Activated T-helper 9 cell treated with anti-CD3 and anti-CD28 coated beads, Interleukin-2, amount 50 U/mL, for 16 hours (primary cell): ENCODE measurements at places on chromosomes 11 and 22.

DNA sequence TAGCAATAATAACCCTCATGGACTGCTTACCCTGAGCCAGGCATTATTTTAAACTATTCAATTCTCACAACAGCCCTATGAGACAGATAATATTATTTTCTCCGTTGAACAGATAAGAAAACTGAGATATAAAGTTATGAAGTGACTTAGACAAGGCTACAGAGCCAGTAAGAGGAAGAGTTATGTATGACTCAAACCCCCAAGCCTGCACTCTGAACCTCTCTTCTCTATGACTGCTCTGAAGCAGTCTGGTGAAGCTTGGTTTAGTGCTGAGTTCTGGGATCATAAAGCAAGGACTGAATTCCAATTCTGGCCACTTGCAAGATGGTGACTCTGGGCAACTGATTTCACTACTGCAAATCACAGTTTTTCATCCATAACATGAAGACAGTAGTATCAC is 34.5 kb downstream of the TNKS1BP1 start:
- DNase-seq = no peak

DNA sequence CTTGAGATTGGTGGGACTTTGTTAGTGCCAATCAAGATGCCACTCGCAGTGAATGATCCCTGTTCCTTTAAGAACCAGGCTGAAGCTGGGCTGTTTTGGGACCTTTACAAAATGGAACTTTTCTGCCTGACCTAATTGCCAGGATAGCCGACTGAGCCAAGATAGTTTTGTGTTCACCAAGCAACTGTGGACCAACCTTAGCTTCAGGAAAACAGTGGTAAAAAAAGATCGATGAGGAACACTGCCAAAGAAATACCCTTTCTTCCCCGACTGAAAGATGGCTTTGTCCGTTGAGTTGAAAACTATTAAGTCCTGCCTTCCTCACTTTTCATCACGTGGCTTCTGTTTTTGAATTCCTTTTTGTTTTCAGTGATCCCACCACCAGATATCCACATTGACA is 157.9 kb upstream of the SORL1-AS1 start:
- no peak for DNase-seq

- DNase-seq = no peak
Observed at GRCh38 chr11:114314096-114314495, 17.9 kb downstream of the NNMT start.

- no peak for DNase-seq
Observed at GRCh38 chr11:10426475-10426874, 28.6 kb upstream of the AMPD3 start.

DNA sequence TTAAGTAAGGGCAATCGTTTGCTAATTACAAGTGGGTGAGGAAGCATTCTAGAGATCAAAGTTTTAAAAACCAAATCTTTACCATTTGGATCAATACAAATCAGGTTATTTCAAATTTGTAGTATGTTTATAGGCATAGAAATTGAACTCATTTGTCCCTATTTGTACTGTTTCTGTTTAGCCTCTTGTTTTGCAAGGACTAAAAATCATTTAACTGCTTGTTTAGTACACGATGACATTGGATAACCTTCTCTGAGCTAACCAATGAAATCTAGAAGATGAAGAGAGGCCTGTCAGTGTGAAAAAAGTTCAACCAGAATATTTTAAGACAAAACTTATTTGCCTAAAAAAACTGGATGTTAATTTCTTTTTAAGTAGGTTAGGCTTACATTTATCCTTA is 40.0 kb downstream of the ZC3H12C start:
- DNase-seq = no peak

- DNase-seq = no peak
Observed at GRCh38 chr11:114796954-114797721, 118.8 kb downstream of the NXPE2 start.

GRCh38 chr22:31495343-31495742 is 993 bp upstream of the SFI1 start:
- DNase-seq = no peak

GRCh38 chr11:488992-489391 is 18.1 kb downstream of the RNH1 start:
- DNase-seq = no peak

GRCh38 chr11:129248618-129249017 is 56.5 kb upstream of the ARHGAP32 start:
- DNase-seq = no peak

DNA sequence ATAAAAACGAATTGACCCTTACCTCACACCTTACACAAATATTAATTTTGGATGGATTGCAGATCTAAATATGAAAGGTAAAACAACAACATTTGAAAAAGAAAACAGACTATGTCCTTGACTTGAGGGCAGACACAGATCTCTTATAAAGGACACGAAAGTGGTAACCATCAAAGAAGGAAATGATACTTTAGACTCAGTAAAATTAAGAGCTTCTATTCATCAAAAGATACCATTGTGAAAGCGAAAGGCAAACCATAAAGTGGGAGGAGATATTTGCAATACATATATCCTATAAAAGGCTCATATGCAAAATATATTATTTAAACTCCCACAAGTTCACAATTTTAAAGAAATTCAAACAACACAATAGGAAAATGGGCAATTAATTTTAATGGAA is 5.0 kb downstream of the HEPACAM start:
- DNase-seq = no peak

GRCh38 chr11:20501971-20502370 is 97.4 kb upstream of the SLC6A5 start:
- DNase-seq = no peak
